AG09309 (cell line): ENCODE measurements at places on chromosomes 16 and 17.

- DNase-seq: no peak
Observed at GRCh38 chr17:61856035-61856434, 7.3 kb downstream of the BRIP1 start.

GRCh38 chr17:74176546-74177001 lies 26.9 kb upstream of the RPL38 start:
- peak; percentile 16 for DNase-seq

- no peak for DNase-seq
Observed at GRCh38 chr17:80861418-80861815, 130.2 kb upstream of the CHMP6 start.

DNA sequence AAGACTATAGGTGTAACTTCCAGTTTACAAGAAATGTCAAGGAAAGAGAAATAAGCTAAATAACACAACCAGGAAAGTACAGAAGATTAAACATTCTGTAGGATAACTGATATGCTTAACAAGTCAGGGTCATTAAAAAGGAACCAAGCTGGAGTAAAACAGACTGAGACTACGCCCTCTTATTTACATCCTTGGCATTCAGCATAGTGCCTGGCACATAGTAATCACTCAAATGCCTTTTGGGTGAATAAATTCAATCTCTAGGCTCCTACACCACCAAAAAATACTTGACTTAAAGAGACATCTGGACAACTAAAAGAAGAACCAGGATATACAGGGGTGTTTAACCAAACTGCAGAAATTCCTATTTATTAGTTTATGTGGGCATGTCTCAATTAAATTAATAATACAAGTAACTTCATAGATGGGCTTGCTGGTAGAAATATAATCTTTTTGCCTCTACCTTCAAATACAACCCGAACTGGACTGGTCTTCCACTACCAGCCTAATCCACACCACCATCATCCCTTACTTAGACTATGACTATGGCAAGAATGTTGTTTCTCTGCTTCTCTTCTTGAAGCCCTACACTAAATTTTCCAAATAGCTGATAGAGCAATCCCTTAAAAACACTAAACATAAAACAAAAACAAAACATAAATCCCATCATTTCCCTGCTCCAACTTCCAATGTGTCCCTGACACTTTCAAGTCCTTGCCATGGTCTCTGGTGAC lies 47.7 kb upstream of the ULK2 start:
- no peak for DNase-seq

DNA sequence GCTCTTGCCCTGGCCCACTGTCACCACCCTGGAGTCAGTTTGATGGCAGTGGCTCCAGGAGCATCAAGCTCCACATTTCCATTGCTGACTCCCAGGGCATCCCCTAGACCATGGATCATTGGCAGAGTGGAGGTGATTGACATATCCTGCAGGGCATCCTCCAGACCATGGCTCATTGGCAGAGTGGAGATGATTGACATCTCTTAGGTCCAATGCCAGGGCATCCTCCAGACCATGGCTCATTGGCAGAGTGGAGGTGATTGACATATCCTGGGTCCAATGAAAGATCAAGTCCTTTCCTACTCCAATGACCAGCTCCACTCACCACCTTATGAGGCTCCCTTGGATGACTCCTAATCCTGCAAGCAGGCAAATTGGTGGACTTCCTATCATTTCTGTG lies 174.3 kb upstream of the NLRP1 start:
- DNase-seq: no peak
